IMR-90 (cell line): ENCODE measurements at places on chromosomes 2 and 18. TPM values are rescaled to one million over a fixed set of nuclear protein-coding genes. Genes with fewer than 3 reads are reported as not detected.

GRCh38 chr2:165149439-165149838 is 54.4 kb downstream of the SCN3A start:
- no peak overlapping the region for H3K4me3 ChIP-seq
- DNase-seq, result no peak
- no peaks in the 10 kb centered on the region for H3K4me1 ChIP-seq
- no peaks in the 10 kb centered on the region for H3K36me3 ChIP-seq
- no peak overlapping the region for H3K27ac ChIP-seq

DNA sequence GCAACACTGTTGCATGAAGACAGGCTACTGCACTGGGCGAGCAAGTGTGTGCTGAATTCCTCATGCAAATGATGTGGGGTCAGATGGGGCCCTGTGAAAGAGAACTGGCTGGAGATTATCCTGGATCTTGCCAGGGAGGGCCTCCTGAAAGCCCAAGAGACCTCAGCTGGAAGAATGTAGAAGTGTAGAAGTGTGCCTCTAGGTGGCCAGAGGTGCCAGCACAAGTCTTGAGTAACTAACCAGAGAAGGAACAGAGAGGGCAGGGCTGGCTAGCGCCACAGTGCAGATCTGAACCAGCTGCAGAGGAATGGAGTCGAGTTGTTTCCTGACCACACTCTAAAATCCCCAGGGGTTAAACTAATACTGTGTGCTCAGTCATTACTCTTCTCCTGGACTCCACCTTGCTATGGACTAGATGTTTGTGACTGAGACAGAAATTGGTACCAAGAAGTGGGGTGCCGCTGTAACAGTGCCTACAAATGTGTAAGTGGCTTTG is 399.3 kb downstream of the LRATD1 start:
- no peak overlapping the region for H3K4me3 ChIP-seq
- no peaks in the 10 kb centered on the region for H3K4me1 ChIP-seq
- no peak overlapping the region for H3K27ac ChIP-seq
- DNase-seq, result no peak

The SKOR2 gene
- total RNA-seq, result not detected in 2 replicates

DNA sequence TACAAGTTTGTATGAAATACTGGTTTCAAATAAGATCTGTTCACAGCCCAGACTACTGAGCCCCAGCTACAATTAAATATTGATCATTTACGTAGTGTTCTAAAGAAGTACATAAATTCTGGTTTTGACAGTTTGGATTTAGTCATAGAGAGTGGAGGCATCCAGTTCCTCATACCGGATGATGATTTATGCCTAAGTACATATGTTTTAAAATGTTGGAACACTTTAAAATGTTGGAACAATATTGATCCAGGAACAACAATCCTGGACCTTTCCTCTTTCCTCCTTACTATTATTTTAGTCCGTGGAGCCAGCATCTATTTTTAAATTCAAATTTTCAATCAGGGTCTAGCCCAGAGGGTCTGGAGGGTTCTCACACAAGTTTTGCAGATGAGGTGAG is 22.8 kb upstream of the TTN start:
- no peaks in the 10 kb centered on the region; the same call in 1 of the 2 replicates for H3K27me3 ChIP-seq
- H3K4me1 ChIP-seq, result no peaks in the 10 kb centered on the region
- no peak for DNase-seq
- no peaks in the 10 kb centered on the region for H3K36me3 ChIP-seq
- no peak overlapping the region for H3K4me3 ChIP-seq
- H3K27ac ChIP-seq, result no peak overlapping the region

The TBC1D8 gene
- total RNA-seq, result 0.83 and 1.3 TPM in 2 replicates

- no peaks in the 10 kb centered on the region for H3K27me3 ChIP-seq
- no peak overlapping the region for H3K27ac ChIP-seq
- peak; percentile 47 for DNase-seq
- no peak overlapping the region for H3K4me3 ChIP-seq
- no peaks in the 10 kb centered on the region for H3K36me3 ChIP-seq
Measured at GRCh38 chr18:70411876-70412435, 123.1 kb downstream of the SOCS6 start.
